ENCODE measurements at places on chromosomes 6 and 20. TPM values are rescaled to one million over a fixed set of nuclear protein-coding genes. Genes with fewer than 3 reads are reported as not detected.

DNA sequence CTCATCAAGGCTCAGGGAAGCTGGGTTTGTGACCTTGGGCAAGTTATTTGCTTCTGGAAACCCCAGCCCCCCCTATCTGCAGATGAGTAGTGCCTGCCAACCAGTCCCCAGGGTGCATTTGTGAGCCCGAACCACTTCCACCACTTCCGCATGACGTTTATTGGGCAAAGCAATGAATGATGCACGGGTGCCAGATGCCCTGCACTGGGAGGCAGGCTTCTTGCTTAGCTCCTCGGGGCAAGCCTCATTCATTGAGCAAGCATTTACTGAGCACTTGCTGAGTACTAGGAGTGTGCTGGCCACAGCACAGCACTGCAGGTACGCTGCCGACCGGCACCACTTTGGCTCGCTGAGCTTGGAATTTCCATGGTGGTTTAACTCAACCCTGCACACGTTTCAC, 60.2 kb downstream of the GNAS-AS1 start:
- H3K27ac ChIP-seq, result no peak overlapping the region
- no peak overlapping the region for H3K4me3 ChIP-seq
- H3K4me1 ChIP-seq, result no peaks in the 10 kb centered on the region
- H3K27me3 ChIP-seq, result no peaks in the 10 kb centered on the region
- no peak for DNase-seq
- no peaks in the 10 kb centered on the region for H3K36me3 ChIP-seq

GRCh38 chr6:66796987-66797386, 1090.0 kb upstream of the EYS start:
- H3K36me3 ChIP-seq, result no peaks in the 10 kb centered on the region
- DNase-seq, result no peak
- H3K4me3 ChIP-seq, result no peak overlapping the region
- no peak overlapping the region for H3K27ac ChIP-seq
- H3K4me1 ChIP-seq, result no peaks in the 10 kb centered on the region

The PCSK2 gene
- total RNA-seq, result 43.2 TPM

The TBC1D32 gene
- total RNA-seq, result 22.7 TPM

The EEF1A2 gene
- 1.3 TPM for total RNA-seq

DNA sequence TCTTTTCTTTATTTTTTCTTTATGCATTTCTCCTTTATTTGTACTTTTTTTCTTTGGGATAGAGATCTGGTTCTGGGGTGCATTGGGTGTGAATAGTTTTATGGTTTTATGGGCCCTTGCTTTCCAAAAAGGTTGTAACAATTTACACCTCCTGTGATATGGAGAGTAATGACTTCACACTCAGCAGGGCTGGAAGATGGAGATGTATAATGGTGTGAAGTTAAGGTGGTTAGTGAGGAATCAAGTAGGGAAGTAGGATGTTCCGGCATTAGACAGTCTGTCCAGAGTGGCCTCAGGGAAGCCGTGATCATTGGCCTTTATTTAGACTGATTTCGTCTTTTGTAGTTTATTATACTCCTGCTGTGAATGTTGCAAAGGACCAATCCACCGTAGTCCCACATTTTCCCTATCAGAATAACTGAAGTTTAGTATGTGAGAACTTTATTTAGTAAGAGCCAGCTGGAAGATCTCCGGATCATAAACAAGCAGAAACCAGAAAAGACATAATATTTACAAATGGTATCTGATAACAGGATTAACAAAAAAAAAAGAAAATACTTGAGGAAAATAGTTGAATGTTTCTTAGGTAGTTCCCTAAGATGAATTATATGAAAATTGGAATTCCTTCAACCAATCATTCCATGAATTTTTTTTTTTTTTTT, 255.5 kb downstream of the TBC1D7 start:
- no peaks in the 10 kb centered on the region for H3K36me3 ChIP-seq
- H3K27me3 ChIP-seq, result no peaks in the 10 kb centered on the region
- DNase-seq, result no peak
- H3K4me1 ChIP-seq, result peaks cover 17% of the 10 kb centered on the region
- H3K4me3 ChIP-seq, result no peak overlapping the region

GRCh38 chr6:39217177-39217864, 12.0 kb downstream of the KCNK5 start:
- no peak overlapping the region for H3K4me3 ChIP-seq
- H3K36me3 ChIP-seq, result no peaks in the 10 kb centered on the region
- H3K27me3 ChIP-seq, result no peaks in the 10 kb centered on the region
- H3K4me1 ChIP-seq, result peaks cover 90% of the 10 kb centered on the region

GRCh38 chr6:3422435-3423070, 34.3 kb downstream of the SLC22A23 start:
- no peaks in the 10 kb centered on the region for H3K36me3 ChIP-seq
- H3K4me1 ChIP-seq, result peaks cover 8% of the 10 kb centered on the region
- H3K4me3 ChIP-seq, result no peak overlapping the region
- no peak for DNase-seq
- H3K27ac ChIP-seq, result no peak overlapping the region

- H3K27me3 ChIP-seq, result no peaks in the 10 kb centered on the region
- H3K4me3 ChIP-seq, result no peak overlapping the region
- H3K27ac ChIP-seq, result no peak overlapping the region
- DNase-seq, result no peak
- no peaks in the 10 kb centered on the region for H3K36me3 ChIP-seq
Measured at GRCh38 chr6:72740135-72740534, 118.3 kb downstream of the KCNQ5 start.

DNA sequence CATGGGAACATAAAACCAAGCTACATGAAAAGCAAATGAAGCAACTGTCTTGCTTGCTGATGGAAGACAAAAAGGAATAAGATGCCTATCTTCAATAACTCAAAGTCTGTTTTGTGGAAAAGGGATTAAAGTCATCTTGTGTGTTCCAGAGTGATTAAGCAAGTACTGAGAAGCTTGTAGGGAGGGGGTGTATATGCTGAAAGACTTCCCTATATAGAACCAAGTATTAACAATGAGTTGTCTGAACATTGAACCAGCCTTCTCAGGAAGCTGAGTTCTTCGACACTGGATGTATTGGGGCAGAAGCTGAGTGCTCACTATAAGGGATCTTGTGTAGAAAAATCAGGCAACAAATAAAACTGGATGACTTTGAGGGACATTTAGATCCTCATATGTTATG, 451.8 kb downstream of the CD83 start:
- H3K36me3 ChIP-seq, result no peaks in the 10 kb centered on the region
- no peak for DNase-seq
- no peaks in the 10 kb centered on the region for H3K27me3 ChIP-seq
- no peaks in the 10 kb centered on the region for H3K4me1 ChIP-seq
- no peak overlapping the region for H3K27ac ChIP-seq

The SLC22A23 gene
- 16.6 TPM for total RNA-seq

- H3K27me3 ChIP-seq, result no peaks in the 10 kb centered on the region
- H3K36me3 ChIP-seq, result no peaks in the 10 kb centered on the region
- no peak overlapping the region for H3K27ac ChIP-seq
- DNase-seq, result no peak
- H3K4me1 ChIP-seq, result no peaks in the 10 kb centered on the region
- no peak overlapping the region for H3K4me3 ChIP-seq
Measured at GRCh38 chr6:14695579-14695978, 550.3 kb upstream of the JARID2 start.

The EMILIN3 gene
- total RNA-seq, result 0.27 TPM

DNA sequence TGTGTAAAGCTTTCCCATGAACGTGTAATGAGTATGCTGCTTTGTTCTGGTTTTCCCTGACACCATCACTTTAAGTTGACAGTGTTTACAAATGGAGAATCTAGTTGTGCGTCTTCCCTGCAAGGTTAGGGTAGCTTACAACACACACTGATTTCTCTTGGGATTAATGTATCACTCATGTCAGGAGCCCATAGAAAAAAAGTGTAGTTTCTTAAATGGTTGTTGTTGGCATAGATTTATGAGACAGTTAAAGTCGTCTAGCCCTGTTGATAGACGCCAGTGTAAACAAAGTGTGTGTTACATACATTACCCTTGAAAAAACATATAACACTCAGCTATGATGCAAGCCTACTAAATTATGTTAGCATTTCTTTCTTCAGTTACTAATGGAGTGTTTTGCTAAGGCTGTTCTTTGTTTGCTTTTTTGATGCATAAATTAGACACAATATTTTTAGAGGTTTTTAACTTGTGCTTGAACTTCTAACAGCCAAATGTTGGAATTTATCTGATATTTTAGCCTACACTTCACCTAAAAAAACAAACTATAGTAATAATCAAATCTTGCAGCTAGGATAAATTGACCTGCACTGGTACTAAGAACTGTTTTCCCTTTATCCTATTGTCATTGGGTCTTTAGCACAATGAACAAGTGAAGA, 88.6 kb downstream of the RNF217 start:
- DNase-seq, result no peak
- no peak overlapping the region for H3K27ac ChIP-seq

GRCh38 chr6:158304254-158304653, 8.0 kb upstream of the TULP4 start:
- no peaks in the 10 kb centered on the region for H3K36me3 ChIP-seq
- H3K27ac ChIP-seq, result no peak overlapping the region
- DNase-seq, result no peak

The SLC22A16 gene
- not detected for total RNA-seq

DNA sequence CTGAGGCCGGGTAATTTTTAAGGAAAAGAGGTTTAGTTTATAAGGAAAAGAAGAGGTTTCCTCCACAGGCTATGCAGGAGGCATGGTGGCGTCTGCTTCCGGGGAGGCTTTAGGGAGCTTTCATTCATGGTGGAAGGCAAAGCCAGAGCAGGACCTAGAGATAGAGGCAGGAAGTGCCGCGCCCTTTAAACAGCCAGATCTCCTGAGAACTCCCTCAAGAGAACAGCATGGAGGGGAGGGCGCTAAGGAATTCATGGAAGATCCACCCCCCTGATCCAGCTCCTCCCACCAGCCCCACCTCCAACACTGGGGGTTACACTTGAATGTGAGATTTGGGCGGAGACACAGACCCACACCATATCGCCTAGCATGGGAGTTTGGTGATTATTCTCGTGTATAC, 13.9 kb upstream of the DACT2 start:
- no peaks in the 10 kb centered on the region for H3K27me3 ChIP-seq
- H3K27ac ChIP-seq, result no peak overlapping the region
- H3K4me1 ChIP-seq, result no peaks in the 10 kb centered on the region
- H3K36me3 ChIP-seq, result no peaks in the 10 kb centered on the region
- no peak overlapping the region for H3K4me3 ChIP-seq
- DNase-seq, result no peak

The GINS1 gene
- total RNA-seq, result 1.5 TPM

DNA sequence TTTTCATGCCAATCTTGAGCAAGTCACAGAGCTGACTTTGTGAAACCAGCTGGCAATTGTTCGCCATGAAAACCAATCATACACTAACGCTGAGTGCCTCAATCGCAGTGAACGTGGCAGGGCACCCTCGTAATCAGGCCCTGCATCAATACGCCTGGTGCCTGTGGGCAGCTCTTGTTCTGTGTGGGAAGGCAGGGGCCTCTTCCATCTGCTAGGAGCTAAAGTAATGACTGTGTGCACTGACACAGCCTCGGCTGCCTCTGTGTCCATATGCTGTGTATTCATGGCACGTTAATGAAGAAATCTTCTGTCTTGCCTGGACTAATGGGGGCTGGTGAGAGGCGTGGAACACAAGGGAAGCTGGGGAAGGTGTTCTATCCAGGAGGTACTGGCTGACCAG, 27.8 kb upstream of the SYNDIG1 start:
- no peaks in the 10 kb centered on the region for H3K27me3 ChIP-seq
- no peak for DNase-seq
- H3K4me1 ChIP-seq, result no peaks in the 10 kb centered on the region
- no peak overlapping the region for H3K4me3 ChIP-seq
- H3K27ac ChIP-seq, result no peak overlapping the region
